Stimulated activated CD8-positive, alpha-beta memory T cell treated with anti-CD3 and anti-CD28 coated beads, Interleukin-7, amount 100 ng/mL, for 1 hour (primary cell): ENCODE measurements at places on chromosomes 3 and 15.

DNA sequence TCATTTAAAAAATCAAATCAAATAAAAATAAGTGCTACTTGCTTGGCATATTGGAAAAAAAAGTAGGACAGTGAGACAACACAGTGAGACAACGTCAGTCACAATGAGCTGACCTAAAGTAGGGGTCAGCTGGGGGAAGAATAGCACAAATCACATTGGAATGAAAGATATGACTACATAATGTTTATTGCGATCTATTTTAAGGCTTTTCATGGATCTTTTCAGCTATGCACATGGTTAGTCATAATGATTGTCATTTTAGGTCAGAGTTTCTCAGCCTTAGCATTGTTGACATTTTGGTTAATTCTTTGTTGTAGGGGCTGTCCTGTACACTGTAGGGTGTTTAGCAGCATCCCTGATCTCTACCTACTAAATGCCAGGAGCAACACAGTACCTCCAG lies 44.5 kb downstream of the CMSS1 start:
- no peak for DNase-seq

DNA sequence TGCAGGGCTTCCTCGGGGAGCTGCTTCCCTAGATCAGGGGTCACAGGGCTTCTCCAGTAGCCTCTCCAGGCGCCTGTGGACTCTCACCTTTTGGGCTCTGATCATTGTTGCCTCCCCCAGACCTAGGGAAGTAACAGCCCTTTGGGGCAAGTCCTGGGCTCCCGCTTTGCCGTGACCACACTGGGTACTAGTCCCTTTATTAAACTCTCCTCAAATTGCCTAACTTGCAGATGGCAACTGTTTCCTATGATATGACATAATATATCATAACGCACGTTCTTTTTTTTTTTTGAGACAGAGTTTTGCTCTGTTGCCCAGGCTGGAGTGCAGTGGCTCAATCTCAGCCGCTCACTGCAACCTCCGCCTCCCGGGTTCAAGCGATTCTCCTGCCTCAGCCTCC lies 17.9 kb upstream of the NRROS start:
- no peak for DNase-seq

GRCh38 chr3:133988631-133989161 lies 41.0 kb downstream of the SLCO2A1 start:
- no peak for DNase-seq

DNA sequence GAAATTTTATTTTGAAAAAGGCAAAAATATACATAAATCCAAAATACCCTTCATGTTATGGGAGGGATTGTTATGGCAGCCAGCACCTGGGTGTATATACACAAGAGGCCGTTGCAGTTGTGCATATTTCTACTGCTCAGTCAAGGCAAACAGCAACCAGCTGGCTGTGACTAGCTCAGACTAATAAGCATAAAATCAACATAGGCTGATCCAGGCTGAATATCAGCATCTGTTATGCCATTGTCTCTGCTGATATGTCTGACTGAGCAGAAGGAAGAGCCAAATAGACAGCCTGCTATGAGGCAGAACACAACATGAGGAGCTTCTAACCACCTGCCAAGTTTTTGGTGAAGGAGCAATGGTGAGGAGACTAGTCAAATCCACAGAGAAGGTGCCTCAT lies 457.5 kb upstream of the ALCAM start:
- DNase-seq: no peak

- no peak for DNase-seq
Measured at GRCh38 chr3:108024146-108024850, 66.5 kb downstream of the CD47 start.

- no peak for DNase-seq
Measured at GRCh38 chr3:172654470-172654869, 56.4 kb downstream of the NCEH1 start.

DNA sequence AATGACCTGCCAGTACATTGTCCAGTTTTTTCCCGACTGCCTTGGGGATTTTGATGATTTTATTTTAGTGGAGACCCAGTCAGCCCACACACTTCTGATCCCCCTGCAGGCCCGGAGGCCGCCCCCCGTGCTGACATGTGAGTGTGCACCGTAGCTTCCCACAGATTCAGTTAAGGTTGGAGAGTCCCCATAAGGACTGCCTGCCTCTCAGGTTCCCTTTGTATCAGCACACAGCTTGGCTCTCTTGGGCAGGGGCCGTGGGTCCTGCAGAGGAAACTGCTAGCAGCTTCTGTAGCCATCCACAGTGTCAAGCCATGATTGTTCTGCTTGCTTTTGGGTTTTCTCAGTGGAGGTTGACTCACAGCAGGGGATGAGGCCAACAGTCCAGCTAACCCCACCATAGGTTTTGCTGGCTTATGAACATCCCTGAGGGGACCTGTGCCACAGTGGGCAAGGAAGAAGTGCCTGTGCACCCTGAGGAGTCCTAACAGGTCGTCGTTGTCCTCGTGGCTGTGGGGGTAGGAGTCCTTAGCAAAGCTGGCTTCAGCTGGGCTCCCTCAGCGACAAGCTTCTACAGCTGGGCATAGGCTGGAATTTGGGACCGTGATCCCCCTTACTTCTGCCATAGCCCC lies 46.4 kb downstream of the DLEC1 start:
- no peak for DNase-seq

- DNase-seq: no peak
Measured at GRCh38 chr3:124605781-124606579, 124.3 kb upstream of the UMPS start.

DNA sequence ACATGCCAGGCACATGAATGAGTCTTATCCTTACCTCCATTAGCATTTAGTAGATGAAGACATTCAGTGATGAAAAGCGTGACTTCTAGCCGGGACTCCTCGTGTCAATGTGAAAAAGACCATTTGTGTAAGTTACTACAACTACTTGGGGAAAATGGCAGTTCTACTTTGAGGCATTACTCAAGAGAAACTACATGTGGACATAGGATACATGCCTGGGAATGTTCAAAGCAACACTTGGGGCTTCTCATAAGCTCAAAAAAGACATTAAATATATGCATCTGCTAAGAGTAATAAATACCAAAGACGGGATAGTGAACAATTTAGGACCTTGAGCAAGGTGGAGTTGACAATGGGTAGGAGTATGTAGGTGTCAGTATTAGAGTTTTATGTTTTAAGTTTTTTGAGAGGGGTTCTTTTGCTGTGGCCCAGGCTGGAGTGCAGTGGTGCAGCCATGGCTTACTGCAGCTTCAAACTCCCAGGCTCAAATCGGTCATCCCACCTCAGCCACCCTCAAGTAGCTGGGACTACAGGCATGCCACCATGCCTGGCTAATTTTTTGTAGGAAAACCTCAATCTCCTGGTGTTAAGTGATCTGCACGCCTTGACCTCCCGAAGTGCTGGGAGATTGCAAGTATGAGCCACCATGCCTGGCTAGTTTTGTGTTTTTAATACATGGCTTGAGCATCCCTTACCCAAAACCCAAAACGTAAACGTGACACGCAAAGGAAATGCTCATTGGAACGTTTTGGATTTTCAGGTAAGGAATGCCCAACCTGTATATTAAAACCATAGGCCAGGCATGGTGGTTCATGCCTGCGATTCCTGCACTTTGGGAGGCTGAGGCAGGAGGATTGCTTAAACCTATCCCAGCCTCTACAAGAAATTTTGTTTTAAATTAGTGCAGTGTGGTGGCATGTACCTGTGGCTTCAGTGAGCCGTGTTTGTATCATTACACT lies 3.9 kb downstream of the RPLP1 start:
- no peak for DNase-seq

- no peak for DNase-seq
Measured at GRCh38 chr3:118628704-118629341, 405.8 kb downstream of the IGSF11 start.

- DNase-seq: no peak
Measured at GRCh38 chr3:122962149-122962548, 65.4 kb downstream of the SEMA5B start.

DNA sequence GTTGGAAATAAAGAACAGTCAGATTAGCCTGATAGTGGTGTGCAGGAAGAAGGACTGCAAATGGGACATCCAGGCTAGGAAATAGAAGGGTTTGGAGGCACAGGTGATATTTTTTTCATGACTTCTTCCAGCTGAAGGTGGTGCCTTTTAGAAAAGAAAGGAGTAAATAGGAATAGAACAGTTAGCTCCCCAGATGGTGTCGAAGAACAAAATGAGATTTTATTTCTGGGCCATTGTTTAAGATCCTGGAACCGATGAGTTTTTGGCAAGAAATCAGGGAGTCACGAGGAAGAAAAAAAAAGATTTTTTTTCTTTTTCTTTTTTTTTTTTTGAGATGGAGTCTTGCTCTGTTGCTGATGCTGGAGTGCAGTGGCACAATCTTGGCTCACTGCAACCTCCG lies 9.8 kb upstream of the NCK1 start:
- no peak for DNase-seq

DNA sequence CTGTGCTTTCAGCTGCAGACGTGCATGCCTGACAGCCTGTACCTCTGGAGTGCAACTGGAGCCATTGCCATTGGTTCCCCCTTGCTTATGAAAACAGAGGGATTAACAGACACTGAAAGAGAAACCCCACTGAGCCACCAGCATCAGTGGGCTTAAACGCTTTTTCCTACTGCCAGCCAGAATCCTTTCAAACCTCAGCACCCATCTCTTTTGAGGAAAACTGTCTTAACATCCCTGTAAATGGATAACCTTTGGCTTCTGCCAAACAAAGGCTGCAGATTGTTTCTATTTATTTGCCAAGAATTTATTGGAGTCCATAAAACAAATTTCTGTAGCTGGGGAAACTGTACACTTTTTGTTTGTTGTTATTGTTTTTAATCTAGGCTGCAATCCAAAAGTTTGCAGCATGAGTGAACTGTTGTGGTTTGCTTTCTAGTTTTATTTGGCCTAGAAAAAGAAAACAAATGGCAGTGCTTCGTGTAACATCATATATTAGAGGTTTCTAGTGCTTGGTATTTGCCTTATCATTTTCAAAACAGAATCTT lies 369.2 kb upstream of the IL12A start:
- DNase-seq: no peak

- no peak for DNase-seq
Measured at GRCh38 chr3:39869890-39870289, 60.5 kb downstream of the MYRIP start.

GRCh38 chr15:101026656-101027272 lies 107.6 kb downstream of the LRRK1 start:
- no peak for DNase-seq

- DNase-seq: no peak
Measured at GRCh38 chr3:9746330-9746729, 3.4 kb upstream of the OGG1 start.

DNA sequence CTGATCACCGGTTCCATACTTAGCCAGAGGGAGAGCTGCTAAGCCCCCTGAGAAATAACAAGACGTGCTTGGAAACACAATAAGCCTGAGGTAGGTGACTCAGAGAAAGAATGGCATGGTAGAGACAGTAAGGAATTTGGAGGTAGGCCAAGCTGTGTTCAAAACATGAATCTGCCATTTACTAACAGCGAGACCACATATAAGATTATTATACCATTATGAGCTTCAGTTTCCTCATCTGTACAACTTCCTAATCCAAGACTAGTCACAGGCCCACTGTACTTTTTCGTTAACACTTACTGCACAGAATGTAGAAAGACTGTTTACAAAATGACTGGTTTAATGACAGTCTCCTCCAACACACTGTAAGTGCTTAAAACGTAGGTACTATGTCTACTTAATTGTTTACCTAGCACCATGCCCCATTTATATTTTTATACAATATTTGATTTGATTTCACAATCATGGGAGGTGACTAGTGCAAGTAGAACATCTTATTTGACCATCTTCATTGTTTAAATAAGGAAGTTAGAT lies 25.7 kb downstream of the ATOSA start:
- DNase-seq: no peak

DNA sequence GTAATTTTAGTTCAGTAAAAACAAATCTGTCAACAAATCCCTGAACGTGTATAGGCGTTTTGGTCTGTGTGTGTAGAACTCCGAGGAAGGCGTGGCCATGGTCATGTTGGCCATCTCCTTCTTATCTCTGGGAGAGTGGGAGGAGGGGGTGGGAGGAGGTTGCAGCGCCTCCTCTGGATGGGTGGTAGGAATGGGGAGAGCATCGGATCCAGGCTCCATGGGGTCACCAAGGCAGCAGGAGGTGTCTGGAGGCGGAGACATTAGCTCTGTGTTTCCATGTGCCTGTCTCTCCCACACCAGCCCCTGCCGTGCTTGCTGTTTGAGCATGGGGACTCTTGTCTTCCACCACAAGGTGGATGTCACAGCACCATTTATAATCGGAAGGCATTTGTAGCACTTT lies 34.5 kb upstream of the TRPM1 start:
- no peak for DNase-seq

DNA sequence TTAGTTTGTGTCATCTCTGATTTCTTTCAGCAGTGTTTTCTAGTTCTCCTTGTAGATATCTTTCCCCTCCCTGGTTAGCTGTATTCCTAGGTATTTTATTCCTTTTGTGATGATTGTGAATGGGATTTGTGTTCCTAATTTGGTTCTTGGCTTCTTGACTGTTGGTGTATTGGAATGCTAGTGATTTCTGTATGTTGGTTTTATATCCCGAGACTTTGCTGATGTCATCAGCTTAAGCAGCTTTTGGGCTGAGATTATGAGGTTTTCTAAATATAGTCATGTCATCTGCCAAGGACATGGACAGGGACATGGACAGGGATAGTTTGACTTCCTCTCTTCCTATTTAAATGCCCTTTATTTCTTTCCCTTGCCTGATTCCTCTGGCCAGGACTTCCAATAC lies 35.8 kb downstream of the MYO9A start:
- DNase-seq: no peak

DNA sequence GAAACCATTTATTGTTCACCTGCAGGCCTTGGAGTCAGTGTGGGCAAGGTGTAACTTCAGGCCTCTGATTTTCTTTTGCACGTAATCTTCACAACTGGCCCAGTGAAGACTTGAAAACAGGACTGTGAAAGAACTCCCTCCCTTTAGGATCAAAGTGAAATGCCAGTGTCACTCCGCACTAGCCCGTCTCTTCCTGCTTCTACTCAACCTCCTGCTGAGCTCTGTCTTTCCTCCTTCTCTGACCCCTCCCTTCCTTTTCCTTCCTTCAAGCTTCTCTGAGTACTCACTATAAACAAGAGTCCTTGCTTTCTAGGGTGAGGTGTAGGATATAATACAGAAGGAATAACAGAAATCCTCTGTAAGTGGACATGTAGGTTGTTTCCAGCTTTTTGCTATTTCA lies 28.5 kb downstream of the TMEM41A start:
- no peak for DNase-seq

- DNase-seq: no peak
Measured at GRCh38 chr3:140284372-140284771, 349.4 kb downstream of the CLSTN2 start.

DNA sequence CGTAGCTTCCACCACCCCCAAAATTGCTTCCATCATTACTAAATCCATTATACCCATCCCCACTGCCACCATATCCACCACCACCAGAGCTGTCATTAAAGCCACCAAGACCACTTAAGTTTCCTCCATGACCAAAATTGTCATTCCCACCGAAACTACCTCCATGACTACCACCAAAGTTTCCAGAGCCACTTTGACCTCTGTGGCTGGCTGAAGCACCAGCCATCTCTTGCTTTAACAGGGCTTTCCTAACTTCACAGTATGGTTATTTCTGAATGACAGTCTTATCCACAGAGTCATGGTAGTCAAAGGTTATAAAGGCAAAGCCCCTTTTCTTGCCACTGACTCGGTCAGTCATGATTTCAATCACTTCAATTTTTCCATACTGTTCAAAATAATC lies 24.3 kb upstream of the DENND4A start:
- DNase-seq: no peak
